NCI-H187 (cell line): ENCODE measurements at places on chromosomes 7 and 10.

- no peak for DNase-seq
Observed at GRCh38 chr10:76632767-76633051, 1004.9 kb downstream of the KCNMA1 start.

GRCh38 chr7:116999311-116999710, 46.0 kb downstream of the ST7 start:
- no peak for DNase-seq

DNA sequence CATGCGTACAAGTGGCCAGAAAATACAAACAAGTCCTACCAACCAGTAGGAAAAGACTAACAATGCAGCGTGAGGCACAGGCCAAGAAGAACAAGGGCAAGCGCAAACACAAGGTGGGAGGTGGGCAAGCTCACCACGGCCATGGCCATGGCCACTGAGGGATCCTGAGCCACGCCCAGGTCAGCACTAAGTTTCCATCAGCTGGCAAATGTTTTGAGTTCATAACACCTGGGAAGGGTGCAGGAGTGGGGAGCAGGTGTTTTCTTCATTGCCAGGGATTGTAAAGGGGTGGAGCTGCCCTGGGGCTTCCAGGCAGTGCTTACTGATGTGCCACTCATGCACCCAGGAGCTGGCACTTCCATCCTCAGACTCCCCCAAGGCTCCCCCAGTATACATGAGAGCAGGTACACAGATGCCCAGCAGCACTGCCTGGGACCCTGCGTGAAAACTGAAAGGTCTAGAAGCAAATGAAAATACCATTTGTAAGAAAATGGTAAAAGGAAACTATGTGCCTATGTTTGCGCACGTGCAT, 139.2 kb upstream of the RET start:
- no peak for DNase-seq

DNA sequence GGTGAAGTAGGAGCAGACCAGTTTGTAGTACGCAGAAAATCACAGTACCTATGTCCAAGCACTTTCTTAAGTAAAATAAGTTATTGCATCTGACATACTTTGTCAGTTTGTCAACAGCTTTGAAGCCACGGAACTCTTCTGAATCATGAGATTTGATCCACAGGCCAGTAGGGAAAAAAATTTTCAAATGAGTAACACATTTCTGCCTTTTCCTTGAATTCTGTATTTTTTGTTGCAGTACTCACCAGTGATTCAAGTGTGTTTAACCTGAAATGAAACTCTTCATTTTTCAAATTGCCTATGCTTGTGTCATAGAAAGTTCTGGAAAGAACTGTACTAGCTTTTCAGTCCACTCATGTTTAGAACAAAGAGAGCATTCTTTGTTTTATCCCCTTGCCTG, 337.7 kb downstream of the GATA3 start:
- DNase-seq: no peak

- no peak for DNase-seq
Observed at GRCh38 chr7:25615003-25615402, 386.7 kb upstream of the NPVF start.

DNA sequence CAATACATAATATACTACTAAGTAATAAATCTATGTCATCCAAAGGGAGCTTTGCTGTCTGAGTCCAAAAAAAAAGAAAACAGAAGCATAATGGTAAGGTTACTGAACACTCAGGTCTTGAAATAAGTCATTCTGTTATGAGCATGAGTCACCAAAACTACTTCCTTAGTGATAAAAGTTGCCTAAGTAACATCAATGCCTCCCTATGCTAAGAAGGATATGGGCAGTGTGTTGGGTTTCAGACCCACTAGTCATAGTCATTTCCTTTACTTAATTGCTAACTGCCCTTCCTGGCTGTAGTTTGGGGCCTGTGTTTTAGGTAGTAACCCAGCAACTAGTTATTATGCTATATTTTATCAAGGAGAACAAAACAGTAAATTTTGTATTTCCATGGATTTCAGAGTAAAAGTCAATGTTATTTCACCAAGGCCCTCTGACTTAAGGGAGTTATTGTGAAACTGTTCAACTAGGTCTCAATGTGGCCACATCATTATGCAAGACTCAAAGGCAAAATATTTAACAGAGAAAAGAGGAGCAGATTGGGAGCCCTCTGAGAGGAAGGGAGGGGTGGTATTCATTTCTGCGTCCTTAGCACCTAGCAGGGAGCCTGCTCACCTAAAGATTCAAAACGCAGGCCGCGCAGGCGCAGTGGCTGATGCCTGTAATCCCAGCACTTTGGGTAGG, 11.7 kb upstream of the VIM start:
- no peak for DNase-seq

DNA sequence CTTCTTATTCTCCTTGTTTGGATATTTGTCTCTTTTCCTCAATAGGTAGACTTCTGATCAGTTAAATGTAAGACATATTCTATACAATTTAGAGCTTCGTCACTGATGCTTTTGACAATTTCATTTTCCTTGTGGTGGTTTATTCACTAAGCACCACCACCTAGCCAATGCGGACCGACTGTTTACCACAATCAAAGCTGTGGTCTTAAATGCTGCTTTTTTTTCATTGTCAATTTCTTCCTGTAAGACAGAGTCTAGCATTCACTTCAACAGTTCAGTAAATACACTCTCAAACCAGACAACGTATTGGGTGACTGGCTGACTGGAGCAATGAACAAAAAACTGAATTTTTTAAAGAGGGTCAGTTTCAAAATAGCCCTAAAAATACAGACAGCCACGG, 239.0 kb downstream of the DNAJB6 start:
- no peak for DNase-seq

DNA sequence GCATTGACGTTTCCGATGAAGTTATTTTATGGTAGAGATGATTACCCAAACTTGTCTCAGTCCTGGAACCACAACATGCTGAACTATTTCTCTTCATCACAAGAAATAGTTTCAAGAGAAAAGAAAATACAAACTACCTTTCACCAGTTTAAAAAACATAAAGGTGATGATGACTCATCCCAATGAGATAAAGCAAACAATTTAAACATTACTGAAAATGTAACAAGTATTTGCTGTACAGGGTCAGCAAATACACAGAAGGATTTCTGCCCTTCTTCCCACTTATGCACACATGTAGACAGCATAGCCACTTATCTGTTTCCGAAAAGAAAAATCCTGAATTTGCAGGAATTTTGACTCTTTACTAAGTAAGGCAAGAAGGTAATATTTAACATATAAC, 50.8 kb downstream of the RHOBTB1 start:
- no peak for DNase-seq

GRCh38 chr10:43923328-43923727, 274.6 kb upstream of the ZNF32 start:
- DNase-seq: no peak

DNA sequence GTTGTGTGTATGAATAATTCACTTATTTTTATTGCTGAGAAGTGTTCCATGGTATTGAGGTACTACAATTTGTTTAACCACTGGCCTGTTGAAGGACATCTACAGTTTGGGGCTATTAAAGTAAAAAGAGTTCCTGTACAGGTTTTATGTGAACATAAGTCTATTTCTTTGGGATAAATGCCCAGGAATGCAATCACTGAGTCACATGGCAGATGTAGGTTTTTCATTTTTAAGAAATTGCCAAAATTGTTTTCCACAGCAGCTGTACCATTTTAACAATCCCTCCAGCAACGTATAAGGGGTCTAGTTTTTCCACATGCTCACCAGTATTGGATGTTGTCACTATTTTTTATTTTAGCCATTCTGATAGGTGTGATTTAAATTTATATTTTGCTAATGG, 243.9 kb downstream of the TNS3 start:
- DNase-seq: no peak

DNA sequence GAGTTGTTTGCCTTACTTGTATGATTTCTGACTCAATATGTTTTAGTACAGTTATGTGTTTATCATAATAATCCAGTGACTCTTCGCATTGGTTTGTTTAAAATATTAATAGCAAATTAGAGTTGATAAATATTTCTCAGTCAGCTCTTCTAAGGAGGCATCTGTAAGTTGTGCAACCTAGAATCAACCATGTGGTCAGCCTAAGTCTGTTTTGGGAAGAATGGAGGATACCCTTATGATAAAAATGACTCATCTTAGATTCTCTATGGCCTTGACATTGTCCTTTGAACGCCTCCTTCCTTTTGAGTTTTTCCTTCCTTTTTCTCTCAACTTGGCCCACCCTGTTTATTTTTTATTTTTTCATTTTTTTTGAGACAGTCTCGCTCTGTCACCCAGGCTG, 18.8 kb downstream of the DNAJC9 start:
- no peak for DNase-seq

GRCh38 chr7:93920496-93921182, 896 bp upstream of the GNG11 start:
- DNase-seq: no peak

DNA sequence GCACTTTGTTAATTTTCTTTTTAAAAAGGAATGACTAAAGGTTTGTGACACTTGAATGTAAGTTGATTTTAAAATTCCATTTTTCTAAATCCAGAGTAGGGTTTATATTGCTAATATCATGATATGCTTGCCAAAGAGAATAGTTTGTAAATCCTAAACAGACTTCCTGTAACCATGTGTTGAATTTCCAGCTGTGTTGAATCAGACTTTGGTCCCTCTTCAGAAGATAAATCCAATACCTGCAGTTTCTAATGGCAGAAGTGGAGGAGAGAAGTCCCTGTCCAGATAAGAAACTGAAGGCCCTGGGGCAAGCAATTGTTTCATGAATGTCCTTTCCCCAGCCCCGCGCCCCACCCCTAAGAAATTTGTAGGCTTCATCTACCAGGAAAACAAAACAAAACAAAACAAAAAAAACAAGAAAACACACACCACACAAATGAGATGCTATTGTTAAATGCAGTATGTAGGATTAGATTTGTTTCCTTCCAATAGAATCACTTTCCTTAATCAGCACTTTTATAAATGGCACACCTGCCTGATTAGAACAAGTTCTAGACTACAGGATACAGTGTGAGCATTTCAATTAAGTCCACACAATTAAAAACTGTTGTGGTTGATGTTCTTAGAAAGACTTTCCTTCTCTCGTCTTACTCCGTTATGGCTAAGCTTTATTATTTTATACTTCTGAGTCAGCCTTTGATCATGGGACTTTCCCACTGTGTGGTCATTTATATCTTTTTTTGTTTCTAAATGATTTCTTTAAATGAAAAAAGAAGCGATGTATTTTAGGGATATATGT, 122.8 kb downstream of the KAT6B start:
- no peak for DNase-seq

DNA sequence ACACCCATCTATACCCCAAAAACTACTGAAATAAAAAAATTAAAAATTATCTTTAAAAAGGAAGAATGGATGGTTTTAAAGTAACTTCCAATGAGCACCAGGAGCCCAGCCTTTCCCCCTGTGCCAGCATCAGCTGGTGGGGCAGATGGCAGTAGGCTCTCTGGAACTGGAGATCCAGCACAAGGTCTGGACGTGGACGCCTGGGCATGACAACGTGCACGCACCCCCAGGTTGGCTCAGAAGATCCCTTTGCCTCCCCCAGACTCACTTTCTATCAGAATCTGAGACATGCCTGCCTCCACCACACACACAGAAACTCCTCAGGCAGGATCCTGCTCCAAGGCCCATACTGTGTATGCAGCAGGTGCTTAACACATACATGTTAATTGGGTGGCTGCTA, 35.8 kb downstream of the TCERG1L start:
- no peak for DNase-seq

- no peak for DNase-seq
Observed at GRCh38 chr7:156152390-156152789, 340.1 kb upstream of the SHH start.

DNA sequence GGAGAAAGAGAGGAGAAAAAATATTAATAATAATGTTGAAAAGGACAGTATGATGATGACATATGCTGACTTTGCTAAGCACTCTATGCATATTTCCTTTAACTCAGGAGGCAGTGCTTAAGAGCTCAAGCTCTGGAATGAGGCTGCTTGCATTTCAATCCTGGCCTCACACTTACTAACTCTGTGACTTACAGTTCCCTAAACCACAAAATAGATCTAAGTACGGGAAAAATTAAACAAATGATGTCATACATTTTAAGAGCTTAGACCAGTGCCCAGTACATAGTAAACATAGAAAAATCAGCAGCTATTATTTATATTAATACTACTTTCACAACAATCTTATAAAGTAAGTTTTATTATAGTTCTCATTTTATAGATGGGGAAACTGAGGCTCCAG, 61.3 kb downstream of the GFRA1 start:
- DNase-seq: no peak

DNA sequence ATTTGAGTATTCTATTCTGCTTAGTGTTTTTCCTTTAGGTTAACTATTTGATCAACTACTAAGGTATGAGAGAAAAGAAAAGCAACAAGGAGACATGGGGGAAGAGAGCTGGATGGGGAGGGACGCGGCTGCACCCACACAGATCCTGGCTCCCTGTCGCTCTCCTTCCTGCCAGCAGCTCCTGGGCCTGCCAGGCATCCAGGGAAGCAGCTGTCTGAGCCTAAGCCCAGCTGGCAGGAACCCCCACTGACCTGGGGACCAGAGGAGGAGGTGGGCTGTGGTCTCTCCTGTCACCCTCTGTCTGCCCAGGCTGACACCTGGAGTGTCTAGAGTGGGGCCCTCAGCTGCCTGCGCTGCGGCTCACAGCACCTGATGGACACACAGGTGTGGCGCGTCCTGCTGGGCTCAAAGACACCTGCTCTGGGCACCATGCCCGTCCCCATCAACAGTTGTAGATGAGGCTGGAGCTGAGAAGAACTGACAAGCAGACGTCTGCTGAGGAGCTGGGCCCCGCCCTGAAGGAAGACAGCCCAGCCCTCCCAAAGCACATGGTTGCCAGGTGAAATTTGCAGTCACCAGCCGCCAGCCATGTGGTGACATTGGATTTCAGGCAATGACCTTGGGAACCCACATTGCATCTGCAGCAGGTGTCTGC, 207.9 kb downstream of the PLXNA4 start:
- peak; percentile 79 for DNase-seq

GRCh38 chr10:15300697-15301096, 70.4 kb downstream of the FAM171A1 start:
- no peak for DNase-seq

DNA sequence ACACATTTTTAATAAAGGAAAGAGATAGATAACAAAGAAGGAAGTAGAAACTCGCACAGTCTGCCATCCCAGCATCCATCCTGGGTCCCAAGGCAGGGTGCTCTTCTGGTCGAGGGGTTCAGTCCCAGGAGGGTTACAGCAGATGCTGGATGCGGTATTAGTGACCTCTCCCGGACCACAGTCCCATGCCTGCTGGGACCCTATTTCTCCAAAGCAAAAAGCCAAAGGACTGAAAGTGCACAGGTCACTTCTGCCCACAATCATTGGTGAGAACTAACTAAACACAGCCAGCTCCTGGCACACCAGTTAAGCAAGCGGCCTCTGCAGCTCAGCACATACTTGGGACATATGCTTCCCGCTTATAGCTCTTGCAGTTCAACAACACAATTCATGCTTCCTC, 96.1 kb upstream of the HABP2 start:
- DNase-seq: no peak

- DNase-seq: no peak
Observed at GRCh38 chr10:94224656-94225055, 138.1 kb downstream of the NOC3L start.
